ENCODE measurements at places on chromosomes 11 and 22. TPM values are rescaled to one million over a fixed set of nuclear protein-coding genes. Genes with fewer than 3 reads are reported as not detected.

The OR4X1 gene
- total RNA-seq, result not detected

The PGA3 gene
- total RNA-seq, result not detected

The CD3G gene
- not detected for total RNA-seq

The CSNK2A3 gene
- total RNA-seq, result 3.3 TPM

The TMEM45B gene
- total RNA-seq, result not detected

The CCDC15 gene
- total RNA-seq, result 11.5 TPM
